Ecto neural progenitor cell (in vitro differentiated cells): ENCODE measurements at places on chromosomes 1 and 21.

- DNase-seq = peak; percentile 70
Observed at GRCh38 chr1:23184212-23184934, 15.7 kb upstream of the LUZP1 start.

DNA sequence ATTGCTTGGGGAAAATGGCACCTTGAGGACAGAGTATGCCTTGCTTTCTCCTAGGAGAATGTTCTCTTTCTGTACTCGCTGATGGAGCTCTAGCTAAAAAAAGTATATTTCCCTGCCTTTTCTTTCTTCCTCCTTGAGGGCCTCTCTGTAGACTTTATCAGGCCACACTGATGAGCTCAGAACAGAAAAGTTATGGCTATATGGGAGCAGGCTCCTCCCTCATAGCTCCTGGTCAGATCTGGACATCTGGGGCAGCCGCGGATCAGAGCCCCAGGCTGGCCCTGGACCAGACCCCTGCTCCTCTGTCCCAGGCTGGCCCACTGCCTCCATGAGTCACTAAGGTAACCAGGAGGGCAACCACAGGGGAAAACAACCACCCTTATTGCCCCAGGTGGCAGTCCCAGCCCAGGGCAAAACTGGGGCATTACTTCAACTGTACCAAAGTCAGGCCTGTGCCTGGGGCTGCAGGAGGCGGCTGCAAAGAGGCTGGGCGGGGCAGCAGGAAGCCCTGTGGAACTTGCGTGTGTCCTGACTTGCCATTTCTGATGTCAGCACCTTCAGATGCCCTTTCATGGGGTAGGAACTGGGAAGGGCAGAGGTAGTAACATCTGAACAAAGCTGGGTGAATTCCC is 26.3 kb upstream of the ZNF648 start:
- DNase-seq = no peak

GRCh38 chr1:52365071-52365745 is 797 bp downstream of the CC2D1B start:
- peak; percentile 68 for DNase-seq

DNA sequence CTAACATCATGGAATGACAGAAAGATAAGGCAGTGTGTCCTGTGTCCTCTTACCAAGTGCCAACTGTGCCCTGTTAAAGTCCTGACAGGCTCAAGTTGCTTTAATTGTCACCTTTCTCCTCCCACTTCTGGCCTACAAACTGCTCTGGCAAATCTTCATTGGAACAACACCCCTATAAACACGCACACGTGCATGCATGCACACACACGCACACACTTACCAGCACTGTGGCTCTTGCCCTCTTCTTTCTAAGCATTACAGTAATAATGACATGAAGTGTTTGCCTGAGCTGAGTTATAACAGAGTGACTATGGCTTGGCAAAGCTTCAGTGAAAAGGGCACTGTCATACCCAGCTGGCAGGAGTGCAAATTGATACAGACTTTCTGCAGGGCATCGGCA is 82.3 kb upstream of the SYT6 start:
- peak; percentile 11 for DNase-seq

DNA sequence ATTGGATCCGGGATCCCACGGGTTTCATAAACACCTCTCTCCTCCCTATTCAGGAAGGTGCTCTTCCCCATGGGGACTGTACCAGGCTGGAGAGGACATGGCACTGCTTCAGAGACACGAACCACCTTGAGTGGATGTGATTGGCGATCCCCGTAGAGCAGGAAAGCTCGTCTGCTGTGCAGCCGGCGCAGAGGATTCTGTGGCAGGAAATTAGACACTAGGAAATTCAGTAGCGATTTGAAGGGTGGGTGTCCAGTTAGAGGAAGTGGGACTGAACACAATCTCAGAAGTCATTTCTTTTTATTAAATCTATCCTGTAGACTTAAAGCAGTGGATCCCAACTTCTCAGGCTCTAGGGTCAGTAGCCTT is 767 bp downstream of the PDIK1L start:
- DNase-seq = no peak

DNA sequence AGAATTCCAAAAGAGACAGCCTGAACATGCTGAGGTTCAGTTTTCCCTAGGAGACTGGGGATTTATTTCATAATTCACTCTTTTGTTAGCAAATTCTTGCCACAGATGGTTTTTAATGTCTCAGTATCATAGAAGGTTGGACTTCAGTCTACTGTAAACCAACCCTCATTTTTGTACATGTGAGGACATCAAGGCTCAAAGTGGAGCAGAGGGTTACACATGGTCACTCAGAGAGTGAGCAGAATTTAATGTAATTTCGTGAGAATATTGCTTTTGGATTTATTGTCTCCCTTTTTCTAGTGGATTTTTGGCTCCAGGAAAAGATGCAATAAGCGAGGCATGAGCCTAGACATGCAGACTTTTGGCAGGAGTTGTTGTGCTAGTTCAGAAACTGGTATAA is 210.8 kb upstream of the JUN start:
- no peak for DNase-seq

- no peak for DNase-seq
Observed at GRCh38 chr21:35984654-35985361, 75.5 kb downstream of the SETD4 start.

DNA sequence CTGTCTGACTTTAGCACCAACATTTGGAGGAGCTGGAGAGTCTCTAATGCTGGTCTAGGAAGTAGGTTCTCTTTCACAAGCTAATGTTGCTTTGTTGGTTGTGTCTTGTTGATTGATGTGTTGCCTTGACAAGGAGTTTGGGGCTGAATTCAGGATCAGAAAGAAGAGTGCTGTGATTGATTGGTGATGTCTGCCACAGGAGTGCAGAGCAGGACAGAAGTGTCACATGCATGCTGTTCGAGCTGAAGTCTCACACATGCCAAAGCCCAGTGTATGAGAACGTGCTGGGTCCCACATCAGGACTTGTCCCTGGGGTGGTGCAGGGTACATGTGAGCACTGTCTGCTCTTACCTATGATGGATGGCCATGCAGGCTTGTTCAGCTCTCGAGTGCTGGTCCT is 694.4 kb downstream of the MATN1 start:
- DNase-seq = peak; percentile 34

- DNase-seq = no peak
Observed at GRCh38 chr1:20993716-20994575, 182.8 kb downstream of the EIF4G3 start.

DNA sequence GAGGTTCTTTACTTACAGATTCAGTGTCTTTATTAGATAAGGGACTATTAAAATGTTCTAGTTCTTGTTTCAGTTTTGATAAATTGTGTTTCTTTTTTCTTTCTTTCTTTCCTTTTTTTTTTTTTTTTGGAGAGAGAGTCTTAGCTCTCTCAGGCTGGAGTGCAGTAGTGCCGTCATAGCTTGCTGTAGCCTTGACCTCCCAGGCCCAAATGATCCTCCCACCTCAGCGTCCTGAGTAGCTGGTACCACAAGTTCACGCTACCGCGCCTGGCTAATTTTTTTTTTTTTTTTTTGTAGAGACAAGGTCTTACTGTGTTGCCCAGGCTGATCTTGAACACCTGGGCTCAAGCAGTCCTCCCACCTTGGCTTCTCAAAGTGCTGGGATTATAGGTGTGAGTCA is 76.6 kb downstream of the TMEM200B start:
- DNase-seq = no peak

DNA sequence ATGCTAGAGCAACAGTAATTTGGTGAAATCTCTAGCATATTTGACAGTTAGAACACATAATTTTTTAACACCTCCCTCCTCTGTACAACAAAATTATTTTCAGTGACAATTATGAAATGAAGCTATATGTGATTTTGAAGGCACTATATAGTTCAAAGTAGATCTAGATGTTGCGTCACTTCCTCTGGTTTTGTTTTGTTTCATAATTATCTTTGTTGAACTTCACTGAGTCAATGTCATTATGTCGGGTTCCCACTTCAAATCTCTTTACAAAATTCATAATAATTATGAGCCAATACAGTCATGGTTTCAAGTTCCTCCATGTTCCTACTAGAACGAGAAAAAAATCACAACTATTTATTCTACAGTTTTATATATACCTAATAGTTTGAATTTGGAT is 254.8 kb upstream of the PLXNA2 start:
- no peak for DNase-seq

DNA sequence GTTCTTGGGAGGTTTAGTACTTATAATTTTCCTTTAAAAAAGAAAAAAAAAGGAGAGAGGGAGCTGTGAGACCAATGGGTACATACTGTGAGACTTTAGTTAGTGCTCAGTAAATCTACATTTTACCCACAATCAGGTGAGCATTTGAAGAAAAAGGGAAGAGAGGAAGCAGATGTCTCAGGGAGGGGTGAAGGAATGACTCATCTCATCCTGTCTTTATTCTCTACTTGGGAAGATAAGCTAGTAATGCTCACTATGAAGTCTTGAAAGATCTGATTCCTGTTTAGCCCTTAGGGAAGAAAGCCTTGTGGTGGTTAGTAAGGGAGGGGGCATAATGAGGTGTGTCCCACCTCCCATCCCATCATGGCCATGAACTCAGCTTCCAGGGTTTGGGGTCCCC is 112.6 kb downstream of the PLD5 start:
- no peak for DNase-seq

GRCh38 chr1:5911871-5912271 is 80.4 kb downstream of the NPHP4 start:
- DNase-seq = no peak

DNA sequence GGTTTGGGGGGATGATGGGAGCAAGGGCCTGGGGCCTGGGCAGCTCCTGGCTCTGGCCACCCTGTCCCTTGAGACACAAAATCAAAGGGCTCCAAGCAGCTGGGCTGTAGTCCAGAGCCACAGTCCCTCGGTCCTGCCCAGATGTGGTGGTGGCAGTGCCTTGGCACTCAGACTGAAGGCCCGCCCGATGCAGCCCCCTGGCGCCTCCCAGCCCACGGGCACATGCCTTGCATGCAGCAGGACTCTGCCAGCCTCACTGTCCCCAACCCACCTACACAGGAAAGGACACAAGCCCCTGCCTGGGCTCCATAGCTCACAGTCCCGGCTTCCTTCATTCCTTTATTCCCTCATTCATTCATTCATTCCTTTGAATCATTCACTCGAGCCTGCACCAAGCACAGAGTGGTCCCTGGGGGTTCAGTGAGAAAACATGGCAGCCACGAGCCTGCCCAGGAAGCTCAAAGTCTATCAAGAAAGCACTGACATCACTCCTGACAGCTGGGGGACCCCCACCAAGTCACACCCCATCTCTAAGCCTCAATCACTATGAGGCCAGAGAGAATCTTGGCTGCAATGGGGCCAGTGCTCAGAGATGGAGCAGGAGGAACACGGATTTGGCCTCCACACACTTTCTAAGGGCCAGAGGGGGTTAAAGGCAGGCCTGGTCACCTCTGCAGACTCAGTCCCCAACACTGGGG is 5.8 kb downstream of the SDC3 start:
- DNase-seq = no peak

- no peak for DNase-seq
Observed at GRCh38 chr1:24364975-24365678, 46.0 kb downstream of the GRHL3 start.

DNA sequence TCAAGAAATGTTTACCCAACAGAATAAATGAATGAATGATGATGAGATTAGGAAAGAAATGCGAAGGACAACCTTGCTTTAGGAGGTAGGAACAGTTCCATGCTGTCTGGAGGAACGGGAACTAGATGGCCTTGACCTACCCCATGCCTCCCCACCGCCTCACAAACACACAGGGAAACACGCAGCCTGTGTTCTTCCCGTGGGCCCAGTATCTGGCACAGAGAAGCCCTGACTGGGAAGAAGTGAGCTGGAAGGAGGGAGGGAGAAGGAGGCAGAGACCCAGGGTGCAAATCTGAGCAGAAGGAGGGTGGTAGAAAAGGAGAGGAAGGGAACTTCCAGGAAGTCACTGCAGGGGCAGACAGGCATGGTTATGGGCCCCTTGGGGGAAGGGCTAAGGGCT is 3.5 kb upstream of the ADORA1 start:
- peak; percentile 23 for DNase-seq

DNA sequence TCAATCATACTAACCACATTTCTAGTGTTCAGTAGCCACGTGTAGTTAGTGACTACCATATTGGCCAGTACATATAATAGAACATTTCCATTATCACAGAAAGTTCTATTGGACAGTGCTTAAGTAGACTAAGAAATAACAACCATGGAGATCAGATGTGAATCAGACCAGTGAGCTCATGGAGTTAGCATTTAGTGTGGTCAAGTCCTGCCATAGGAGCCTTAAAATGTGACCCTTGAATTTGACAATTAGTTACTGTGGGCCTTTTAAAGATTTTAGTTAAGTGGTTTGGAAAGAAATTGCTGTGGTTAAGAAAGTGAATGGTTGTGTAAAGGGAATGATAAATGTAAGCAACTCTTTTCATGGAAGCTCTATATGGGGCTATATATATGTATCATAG is 123.4 kb downstream of the POU2F1 start:
- DNase-seq = no peak

- no peak for DNase-seq
Observed at GRCh38 chr1:212162635-212163034, 122.6 kb upstream of the PPP2R5A start.

DNA sequence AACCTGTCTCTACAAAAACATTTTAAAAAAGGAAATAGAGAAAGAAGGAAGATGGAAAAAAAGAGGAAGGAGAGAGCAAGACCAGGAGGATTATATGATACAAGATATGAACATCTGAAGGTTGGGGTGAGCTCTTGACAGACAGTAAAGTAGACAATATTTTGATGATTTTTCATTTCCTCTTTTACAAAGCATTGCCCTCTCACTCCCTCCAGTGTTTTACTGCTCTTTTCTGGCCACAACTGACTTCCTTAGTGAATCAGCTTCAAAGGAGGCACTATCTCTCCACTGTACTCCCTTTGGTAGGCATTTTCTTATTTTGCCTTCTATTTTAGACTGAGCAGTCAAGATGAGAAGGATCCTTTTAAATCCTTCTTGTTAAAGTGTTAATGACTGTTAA is 296.7 kb downstream of the KCTD3 start:
- DNase-seq = no peak

DNA sequence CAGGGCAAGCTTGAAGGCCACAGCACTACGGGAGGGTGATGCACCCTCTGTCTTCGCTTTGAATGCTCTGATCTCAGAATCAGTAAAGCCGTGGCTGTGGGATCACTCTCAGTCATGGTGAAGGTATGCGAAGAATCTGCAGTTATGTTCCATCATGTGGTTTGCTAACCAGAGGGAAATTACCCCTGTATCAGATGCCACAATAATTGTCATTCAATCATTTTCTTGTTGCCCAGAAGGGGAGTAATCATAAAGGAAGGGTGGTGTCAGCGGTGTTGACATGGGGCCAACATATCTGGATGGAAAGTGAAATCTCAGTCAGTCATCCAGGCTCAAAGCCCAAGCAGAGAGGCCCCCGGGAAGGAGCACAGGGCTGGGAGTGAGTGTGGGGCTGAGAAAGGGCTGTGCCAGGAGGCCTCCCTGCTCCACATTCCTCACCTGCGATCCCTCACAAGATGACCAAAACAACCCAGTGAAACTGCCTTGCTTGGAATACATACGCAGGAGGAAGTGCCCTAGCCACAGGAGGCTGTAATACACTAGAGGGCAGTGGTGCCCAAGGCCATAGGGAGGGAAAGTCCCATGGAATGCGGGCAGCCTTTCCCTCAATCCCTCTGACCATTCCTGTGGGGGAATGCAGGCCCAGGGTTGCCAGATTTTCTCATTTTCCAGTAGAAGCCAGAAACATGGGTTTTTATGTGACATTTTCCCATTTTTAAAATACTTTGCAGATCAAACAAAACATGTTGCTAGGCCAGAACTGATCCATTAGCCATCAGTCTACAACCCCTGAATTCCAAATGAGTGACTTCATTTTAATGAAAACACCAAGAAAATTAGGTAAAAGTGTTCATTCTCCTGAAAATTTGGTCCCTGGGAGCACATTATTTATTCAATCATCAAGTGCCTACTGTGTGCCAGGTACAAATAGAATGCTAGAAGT is 95.7 kb upstream of the VANGL1 start:
- DNase-seq = peak; percentile 60

- DNase-seq = no peak
Observed at GRCh38 chr1:237032029-237032428, 10.0 kb upstream of the RYR2 start.
